ENCODE measurements at places on chromosomes 12 and 14.

DNA sequence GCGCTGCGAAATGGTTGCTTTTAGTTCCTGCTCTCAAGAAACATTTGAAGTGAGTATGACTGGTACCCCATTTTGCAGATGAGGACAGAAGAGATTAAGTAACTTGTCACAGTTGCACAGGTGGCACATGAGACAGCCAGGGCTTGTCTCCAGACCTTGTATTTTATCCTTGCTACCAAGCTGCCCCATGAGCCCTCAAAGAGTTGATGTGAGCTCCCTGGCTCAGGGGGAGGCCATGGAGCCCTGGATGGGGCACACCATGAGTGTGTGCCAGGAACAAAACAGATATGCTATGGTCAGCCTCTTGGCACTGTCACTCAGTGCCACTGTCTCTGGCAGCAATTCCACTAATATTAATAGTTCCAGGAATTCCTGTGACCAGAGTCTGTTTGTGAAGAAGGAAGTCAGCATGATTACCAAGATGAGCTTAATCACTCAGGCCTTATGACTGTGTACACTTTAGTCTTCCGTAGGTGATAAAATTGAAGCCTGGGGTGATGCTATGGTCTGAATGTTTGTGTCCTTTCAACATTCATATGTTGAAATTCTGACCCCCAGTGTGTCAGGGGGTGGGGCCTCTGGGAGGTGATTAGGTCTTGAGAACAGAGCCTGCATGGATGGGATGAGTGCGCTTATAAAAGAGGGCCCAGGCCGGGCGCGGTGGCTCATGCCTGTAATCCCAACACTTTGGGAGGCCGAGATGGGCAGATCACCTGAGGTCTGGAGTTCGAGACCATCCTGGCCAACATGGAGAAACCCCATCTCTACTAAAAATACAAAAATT lies 806.8 kb downstream of the AACS start:
- DNase-seq = no peak

- no peak for DNase-seq
Measured at GRCh38 chr14:62956413-62956812, 88.8 kb downstream of the KCNH5 start.

- DNase-seq = no peak
Measured at GRCh38 chr14:76716285-76716684, 45.0 kb upstream of the VASH1 start.

- no peak for DNase-seq
Measured at GRCh38 chr12:76142305-76142704, 57.8 kb upstream of the NAP1L1 start.

DNA sequence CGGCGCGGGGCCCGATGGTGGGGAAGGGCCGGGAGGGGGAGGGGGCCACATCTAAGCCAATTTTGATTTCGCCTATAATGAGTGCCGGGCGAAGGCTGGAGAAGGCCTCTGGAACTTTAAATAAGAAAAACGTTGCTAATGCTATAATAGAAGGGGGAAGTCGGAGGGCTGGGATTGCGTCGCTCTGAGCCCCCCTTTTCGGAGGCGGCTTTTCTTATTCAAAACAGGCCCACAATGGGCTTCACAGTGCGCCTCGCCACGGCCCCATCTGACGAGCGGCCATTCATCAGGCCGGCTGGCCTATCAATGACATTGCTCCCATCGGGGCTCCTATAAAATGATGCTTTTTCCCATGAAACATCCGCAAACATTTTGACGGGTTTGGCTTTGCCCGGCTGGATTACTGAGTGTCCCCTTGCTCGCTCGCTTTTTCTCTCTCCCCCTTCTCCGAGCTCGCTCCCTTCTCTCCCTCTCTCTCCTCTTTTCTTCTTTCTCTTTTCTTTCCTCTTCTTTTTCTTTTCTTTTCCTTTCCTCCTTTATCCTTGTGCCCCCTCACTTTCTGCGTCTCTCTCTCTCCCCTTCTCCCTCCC lies at the start of gene RFX4:
TSS of gene RFX4 (plus strand) at position 364 of the 590 bp plus-strand sequence. CDS start 317 bp downstream, outside the sequence.
- no peak for DNase-seq

DNA sequence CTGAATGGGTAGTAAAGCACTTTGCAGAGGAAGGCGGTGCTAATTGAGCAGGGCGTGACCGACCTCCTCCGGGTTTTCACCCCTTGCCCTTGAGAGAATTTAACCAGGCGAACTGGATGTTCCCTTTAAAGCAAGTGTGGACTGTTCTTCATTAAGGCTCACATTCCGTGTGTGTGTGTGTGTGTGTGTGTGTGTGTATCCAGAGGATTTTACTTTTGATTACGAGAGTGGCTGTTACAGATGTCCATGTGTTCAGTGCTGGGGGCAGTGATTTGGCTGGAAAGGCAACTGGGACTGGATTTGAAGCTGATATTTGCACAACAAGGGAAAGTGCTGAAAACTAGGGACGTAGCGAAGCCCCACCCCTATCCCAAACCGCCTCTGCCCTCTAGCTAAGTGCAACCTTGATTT lies 2.2 kb downstream of the TMEM132C start:
- no peak for DNase-seq

GRCh38 chr14:22478247-22478646 lies 110.8 kb downstream of the DAD1 start:
- DNase-seq = no peak

DNA sequence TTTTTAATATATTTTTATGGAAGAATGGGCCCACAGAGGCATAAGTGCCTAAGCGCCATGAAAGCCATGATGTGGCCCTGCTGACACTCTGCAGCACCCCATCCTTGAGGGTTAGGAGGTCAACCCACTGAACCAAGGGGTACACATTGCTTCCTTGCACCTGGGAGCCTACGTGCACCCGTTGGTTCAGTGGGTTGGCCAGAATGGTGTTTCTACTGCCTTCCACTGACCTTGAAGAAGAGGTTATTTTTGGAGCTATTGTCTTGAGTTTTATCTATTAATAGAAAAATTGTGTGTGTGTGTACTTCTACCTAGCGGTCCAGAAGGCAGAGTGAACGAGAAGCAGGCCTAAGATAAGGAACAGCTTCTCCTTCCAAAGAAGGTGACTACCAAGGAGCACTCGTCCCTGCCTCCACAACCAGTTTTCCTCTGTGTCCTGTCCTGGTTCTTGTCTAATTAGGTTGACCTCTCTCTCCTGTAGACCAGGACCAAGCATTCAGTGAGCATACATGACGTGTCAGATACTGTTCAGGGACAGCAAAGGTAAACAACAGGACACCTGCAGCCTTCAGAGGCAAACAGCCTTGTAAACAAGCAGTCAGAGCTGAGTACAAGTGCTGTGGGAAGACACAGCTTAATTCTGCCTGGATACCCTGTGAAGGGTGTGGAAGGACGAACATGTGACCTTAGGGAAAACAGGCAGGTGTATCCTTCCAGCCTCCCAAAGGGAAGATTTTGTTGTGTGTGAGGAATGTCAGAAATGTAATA lies 30.4 kb upstream of the PLEK2 start:
- DNase-seq = no peak

DNA sequence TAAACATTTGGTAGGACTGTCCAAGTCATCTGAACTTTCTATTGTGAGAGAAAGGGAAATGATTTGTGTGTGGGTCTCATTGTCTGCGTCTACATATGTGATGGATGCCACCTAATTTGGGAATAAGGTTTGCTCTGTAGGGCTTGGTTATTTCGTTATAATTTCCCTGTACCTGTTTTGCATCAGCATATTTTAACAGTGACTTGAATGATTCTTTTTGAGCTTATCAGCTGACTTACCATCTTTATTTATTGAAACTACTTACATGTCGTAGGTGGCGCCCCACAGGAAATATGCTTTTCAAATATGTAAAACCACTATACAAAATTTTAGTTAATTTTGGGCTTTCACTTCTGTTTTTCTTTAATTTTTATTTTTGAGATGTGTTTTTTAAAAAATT lies 56.5 kb upstream of the BCAT1 start:
- no peak for DNase-seq

DNA sequence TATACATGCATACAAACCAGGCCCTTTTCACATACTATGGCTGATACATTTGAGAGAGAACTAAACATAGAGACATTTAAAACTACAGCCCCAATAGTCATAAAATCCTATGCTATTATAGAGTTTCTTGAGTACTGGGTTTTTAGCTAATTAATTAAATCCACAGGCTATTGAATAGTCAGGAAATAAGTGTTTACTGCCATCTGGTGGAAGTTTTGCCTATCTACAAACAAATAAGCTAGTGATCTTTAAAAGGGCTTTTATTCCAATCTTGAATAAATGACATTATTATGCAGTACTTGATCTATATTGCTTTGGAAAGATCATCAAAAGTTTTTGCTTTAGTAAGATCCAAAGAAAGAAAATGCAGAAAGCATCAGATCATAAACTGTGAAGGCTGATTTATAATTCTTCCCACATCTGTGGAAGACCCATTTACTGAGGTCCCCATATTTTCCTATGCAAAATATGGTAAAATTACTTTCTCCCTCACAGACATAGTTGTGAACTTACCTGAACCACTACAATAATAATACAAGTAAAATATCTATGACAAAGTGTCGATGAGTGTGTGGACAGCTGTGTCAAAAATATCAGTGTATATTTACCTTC lies 131.3 kb downstream of the ITPR2 start:
- DNase-seq = no peak

DNA sequence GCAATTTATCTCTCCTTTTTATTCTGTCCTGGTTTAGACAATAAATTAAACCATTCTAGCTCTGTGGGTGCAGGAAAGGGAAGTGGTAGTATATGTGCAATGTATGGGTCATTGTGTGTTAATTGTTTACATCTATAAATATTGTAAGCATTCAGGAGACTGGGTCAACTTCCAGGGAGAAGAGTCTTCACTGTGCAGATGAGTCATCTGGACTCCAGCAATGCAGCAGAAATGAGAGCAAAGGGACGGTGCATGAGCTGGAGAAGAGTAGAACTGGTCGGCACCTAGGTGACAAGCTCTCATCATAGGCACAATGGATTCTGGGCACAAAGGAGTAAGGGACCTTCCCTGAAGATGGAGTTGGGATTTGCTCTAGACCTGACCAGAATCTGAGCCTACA lies 211.1 kb upstream of the DAAM1 start:
- no peak for DNase-seq

- no peak for DNase-seq
Measured at GRCh38 chr12:120138366-120138765, 21.8 kb upstream of the RAB35 start.

- DNase-seq = no peak
Measured at GRCh38 chr14:43939836-43940235, 567.2 kb downstream of the FSCB start.

DNA sequence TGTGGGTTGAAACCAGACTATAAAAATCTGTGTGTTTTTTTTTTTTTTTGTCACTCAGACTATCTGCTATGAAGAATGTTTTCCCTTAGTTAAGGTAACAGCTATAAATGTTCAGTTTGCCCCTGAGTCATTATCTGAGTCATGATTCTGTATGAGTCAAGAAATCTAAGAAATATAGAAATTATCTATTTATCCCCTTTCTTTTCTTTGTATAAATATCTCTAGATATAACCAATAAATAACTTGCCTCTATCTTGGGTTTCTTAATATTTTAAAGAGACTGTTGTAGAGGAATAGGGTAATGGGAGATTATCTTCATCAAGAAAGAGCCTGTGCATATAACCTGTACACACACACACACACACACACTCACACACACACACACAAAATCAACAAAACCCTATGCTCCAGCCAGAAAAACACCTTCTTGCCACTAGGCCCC lies 161.7 kb upstream of the EEA1 start:
- DNase-seq = no peak

- no peak for DNase-seq
Measured at GRCh38 chr14:99177046-99177655, 94.8 kb downstream of the BCL11B start.

- no peak for DNase-seq
Measured at GRCh38 chr14:42719391-42719790, 1112.7 kb downstream of the LRFN5 start.

DNA sequence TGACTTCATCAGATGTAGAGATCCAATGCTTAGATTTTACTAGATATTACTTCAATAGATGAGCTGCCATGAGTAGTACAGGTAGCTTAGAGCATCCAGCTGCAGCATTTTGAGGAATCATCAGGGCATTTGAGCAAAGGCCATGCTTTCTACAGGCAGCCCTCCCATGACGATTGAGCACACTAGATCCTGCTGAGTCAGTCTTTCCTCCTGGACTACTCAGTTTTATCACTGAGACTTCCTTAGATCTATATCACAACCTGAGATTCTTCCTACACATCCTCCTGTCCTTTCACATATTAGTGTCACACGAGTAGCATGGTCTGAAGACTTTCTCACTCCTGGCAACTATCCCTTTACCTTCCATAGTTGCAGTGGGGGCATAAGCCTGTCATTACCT lies 1401.8 kb downstream of the FSCB start:
- no peak for DNase-seq

- DNase-seq = no peak
Measured at GRCh38 chr12:24561882-24562770, 386.8 kb downstream of the BCAT1 start.

DNA sequence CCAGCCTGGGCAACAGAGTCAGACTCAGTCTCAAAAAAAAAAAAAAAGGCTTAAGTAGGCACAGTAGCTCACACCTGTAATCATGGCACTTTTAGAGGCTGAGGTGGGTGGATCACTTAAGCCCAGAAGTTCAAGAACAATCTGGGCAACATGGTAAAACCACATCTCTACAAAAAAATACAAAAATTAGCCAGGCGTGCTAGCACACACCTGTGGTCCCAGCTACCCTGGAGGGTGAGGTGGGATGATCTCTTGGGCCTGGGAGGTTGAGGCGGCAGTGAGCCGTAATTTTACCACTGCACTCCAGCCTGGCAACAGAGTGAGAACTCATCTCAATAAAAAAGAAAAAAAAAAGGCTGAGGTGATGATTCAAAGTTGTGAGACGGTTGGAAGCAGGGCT lies 9.1 kb upstream of the RESF1 start:
- DNase-seq = no peak

DNA sequence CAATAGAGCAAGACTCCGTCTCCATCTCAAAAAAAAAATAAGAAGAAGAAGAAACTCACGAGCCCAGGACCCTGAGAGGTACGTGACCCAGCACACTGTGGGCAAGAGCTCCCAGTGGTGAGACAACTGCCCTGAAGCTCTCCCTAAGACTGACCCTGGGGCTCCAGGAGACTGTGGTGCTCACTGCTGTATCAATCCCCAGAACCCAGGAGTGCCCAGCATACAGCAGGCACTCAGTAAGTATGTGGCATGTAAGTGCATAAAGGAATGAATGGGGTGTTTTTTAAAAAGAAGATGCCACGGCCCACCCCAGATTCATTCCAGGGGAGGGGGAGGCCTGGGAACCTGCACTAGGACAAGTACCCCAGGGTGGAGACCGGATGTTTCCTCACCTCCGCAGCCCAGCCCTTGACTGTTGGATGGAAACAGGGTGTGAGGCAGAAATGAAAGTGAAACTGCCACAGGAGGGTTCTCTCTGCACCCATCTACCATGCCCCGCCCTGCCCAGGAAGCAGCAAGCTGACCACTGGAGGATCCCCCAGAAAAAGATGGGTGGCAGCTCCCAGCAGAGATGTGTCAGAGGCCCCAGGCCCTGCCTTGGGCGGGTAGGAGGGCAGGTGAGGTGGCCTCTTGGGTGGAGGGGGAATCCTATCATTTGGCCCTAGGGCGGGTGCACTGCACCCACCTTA lies 12.2 kb downstream of the ITPK1 start:
- DNase-seq = peak; percentile 44
